Bladder microvascular endothelial cell (primary cell): ENCODE measurements at places on chromosomes 7 and 10. TPM values are rescaled to one million over a fixed set of nuclear protein-coding genes. Genes with fewer than 3 reads are reported as not detected.

PDGFA gene
- total RNA-seq, result 32.1 and 88.4 TPM in 2 replicates

SEMA3D gene
- total RNA-seq, result 0.32 and 44.4 TPM in 2 replicates

TNS3 gene
- total RNA-seq, result 3.7 and 47.3 TPM in 2 replicates

BZW2 gene
- total RNA-seq, result 85.5 and 88.4 TPM in 2 replicates

INA gene
- total RNA-seq, result under 0.01 and 0.06 TPM in 2 replicates

TMEM184A gene
- 0.13 TPM in 1 of 2 replicates, not detected in the other for total RNA-seq
